ENCODE measurements at places on chromosomes 6 and 20. TPM values are rescaled to one million over a fixed set of nuclear protein-coding genes. Genes with fewer than 3 reads are reported as not detected.

- DNase-seq: no peak
Measured at GRCh38 chr6:136113736-136114173, 136.4 kb downstream of the MTFR2 start.

- no peak for DNase-seq
Measured at GRCh38 chr6:32194825-32195651, 2.6 kb upstream of the GPSM3 start.

DNA sequence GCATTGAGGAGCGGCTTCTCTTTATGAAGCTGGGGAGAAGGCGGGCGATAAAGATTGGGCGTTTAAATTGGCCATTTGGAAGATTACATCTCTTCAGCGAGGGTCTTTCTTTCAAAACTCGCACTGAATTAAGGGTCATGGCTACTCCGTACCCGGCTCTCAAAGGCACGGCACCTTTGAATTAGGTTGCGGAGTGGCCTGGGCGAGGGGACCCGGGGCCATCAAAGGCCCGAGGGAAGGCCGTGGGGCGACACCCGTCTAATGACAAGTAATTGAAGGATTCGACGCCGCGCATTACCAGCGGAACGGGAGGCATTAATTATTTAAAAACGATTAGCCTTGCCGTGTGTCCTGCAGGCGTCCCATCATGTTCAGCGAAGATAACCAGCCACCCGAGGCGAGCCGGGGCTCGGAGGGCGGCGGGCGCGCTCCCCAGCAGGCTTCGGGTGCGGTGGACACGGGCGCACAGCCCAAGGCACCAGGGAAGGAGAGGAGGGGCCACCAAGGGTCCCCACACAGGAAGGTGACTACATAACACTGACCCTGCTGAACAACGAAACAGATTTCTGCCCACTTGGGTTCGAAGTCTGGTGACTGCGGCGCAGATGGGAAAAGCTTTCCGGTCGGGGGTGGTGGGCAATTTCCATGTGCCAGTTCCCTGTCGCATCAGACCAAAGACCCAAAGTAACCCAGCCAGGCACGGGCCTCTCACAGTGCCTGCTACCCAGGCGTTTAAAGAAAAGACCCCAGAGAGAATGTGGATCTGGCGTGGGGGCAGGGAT is 7.4 kb downstream of the FOXA2 start:
- DNase-seq: no peak

GRCh38 chr6:12785921-12786320 is 69.4 kb downstream of the PHACTR1 start:
- DNase-seq: no peak

- no peak for DNase-seq
Measured at GRCh38 chr6:88910922-88911778, 52.3 kb downstream of the RNGTT start.

DNA sequence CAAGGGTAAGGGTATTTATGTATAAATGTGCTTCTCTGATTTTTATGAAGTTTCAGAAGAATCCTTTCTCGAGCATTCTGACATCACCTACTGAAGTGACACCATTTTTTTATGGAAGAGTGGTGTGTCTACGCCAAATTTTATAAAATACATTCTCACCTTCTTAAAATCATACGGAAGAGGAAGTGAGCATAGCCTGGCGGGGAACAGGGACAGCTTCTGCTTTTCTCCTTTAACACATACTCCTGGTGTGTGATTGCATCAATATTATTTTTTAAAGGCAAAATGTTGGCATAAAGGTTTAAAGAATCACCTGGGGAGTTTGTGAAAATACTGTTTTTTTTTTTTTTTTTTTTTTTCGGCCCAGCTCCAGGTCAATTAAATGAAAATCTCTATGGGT is 733.6 kb upstream of the MAN1A1 start:
- no peak for DNase-seq

GRCh38 chr6:25006565-25007001 is 70.8 kb upstream of the RIPOR2 start:
- no peak for DNase-seq

DNA sequence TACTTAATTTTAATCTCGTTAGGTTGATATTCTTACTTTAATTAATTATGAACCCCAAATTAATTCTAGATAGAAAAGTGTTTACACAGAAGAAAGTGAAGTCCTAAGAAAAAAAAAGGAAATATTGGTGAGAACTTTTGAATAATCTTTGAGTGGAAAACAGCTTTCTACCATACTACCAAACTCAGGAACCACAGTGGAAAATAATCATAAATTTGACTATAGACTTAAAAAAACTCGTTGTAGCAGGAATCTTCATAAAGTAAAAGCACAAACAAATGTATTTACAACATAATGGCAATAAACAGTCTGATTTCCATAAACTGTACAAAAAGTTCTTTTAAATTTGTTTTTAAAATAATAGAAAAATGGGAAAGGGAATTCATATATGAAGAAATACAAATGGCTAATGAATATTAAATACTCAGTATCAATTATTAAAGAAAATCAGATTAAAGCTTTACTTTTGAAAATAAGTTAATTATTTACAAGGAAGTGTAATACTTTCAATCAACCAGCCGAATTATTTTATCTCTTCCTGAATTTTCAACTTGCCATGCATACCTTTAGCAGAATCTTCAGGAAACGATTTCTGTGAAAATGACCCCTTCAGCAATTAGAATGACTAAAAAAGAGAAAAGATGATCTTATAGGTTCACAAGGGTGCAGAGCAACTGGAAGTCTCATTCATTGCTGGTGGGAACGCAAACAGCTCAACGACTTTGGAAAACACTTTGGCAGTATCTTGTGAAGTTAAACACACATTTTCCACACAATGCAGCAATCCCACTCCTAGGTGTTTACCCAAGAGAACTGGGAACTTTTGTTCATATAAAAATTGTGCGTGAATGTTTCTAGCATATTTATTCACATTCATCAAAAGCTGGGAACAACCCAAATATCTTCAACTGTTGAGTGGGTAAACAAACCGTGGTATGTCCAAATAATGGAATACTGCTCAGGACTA is 38.5 kb upstream of the BMP6 start:
- no peak for DNase-seq

GRCh38 chr20:60063048-60063451 is 104.8 kb downstream of the CDH26 start:
- no peak for DNase-seq

- DNase-seq: no peak
Measured at GRCh38 chr6:112235956-112236355, 18.4 kb downstream of the LAMA4 start.

- DNase-seq: no peak
Measured at GRCh38 chr6:124769811-124770544, 192.3 kb upstream of the RNF217 start.

GRCh38 chr20:23856736-23857135 is 22.8 kb downstream of the CST5 start:
- no peak for DNase-seq

DNA sequence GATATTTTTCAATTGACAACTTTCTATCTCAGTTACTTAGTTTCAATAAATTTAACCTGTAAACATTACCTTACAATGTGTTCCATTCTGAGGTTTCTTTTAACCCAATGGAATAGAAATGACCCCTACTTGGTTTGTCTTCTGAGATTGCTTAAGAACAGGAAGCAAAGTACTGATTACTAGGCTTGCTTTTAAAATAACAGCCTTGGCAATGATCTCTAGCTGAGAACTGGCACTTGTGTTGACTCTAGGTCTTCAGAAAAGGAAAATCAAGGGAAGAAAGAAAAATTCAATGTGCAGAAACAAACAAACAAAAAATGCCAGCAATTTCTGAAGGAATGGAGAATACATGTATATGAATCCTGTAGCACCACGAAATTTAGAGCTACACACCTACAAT is 66.1 kb downstream of the SYNE1 start:
- no peak for DNase-seq

DNA sequence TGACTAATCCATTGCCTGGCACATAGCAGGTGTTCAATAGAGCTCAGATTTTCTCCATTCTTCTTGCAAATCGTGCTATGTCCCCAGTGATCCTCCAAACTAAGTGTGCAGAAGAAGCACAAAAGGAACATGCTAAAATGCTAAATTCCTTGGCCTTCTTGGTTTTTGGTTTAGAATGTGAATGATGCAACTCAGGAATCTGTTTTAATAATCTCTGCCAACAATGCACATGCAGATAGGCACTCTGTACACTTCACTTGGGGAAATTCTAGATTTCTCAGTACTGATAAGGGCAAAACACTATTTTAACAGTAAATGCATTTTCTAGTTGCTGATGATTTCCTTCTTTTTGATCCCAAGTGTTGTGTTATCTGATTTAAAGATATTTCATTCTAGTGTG is 35.2 kb downstream of the SLC22A1 start:
- no peak for DNase-seq

DNA sequence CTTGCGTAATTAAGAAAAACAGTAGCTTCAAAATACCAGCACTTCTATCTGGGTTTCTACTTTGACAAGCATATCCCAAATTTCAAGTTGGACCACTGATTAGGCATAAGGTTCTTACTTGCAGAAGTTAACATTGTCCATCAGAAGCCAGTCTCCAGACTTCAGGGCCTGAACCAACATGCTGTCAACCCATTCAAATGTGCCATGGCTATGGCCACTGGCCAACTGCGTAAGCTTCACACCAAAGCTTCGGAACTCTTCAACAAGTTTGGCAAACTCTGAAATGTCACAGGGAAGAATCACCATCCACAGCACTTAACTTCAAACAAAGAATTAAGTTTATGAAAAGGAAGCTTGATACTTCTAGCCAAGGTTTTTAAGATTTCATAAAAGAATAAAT is 78.0 kb upstream of the LYRM2 start:
- no peak for DNase-seq

GRCh38 chr6:3453413-3454272 is 3.2 kb downstream of the SLC22A23 start:
- no peak for DNase-seq

DNA sequence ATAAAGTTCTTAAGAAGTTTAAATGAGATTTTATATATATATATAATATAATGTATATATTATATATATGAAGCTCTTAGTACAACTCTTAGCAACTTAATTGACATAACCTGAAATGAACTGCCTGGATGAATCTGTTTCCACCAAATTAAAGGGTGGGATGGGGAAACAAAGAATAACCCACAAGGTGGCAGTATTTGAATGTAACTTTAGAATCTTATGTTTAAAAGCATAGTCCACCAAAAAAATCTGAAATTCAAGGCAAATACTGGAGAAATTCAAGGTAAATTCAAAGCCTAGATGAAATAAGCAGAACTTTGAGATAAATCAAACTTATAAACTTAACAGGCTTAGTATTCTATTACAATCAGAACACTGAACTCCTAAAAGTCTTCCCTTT is 4.4 kb upstream of the IBTK start:
- no peak for DNase-seq

GRCh38 chr6:100622907-100623692 is 158.4 kb upstream of the SIM1 start:
- no peak for DNase-seq

GRCh38 chr6:36964349-36964748 is 9.8 kb downstream of the PI16 start:
- no peak for DNase-seq

- DNase-seq: no peak
Measured at GRCh38 chr6:8860671-8861070, 425.3 kb upstream of the SLC35B3 start.

DNA sequence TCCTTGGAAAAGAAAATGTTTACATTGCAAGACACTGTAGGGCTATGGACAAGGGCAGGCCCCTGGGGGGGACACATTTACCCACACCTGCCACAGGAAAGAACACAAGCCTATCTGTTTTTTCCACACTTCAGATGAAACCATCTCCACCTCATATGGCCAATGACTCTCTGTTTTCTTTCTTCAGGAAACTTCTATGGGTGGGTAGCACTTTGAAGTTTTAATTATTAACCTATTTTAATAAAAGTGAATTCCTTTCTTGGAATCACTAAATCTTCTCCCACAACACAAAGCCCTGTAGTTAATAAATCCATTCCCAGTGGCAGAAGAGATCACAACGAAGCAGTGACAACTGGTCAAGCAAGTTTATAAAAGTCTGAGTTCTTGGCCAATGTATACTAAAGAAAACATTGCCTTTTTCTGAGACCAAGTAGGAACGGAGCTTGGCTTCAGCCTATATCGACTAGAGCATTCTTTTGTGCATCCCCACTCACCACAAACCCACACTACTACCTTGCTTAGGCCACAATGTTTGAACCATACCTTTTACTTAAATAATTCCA is 125.1 kb upstream of the CARMIL1 start:
- DNase-seq: no peak

GRCh38 chr20:45752746-45753145 is 30.6 kb downstream of the SPINT4 start:
- DNase-seq: no peak

GRCh38 chr6:39925191-39925930 is 8.9 kb downstream of the MOCS1 start:
- DNase-seq: no peak

DNA sequence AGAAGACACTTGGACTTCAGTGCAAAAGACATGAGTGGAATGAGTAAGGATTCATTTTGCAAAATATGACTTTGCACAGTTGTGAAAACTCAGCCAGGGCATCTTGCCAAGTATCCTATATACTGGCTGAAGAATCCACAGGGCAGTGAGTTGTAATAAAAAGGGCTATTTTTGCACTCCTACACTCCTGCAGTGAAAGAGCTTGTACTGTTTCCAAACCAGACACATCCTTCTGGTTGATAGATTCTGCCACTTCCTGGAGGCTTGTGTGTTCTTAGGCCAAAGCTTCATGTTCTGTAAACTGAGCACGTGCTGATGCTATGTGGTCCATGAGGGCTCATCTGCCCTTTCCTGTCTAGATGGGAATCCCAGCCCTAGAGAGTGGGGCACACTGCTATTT is 34.9 kb downstream of the GMPR start:
- DNase-seq: no peak

- DNase-seq: no peak
Measured at GRCh38 chr6:157813750-157814455, 9.1 kb upstream of the SNX9 start.

DNA sequence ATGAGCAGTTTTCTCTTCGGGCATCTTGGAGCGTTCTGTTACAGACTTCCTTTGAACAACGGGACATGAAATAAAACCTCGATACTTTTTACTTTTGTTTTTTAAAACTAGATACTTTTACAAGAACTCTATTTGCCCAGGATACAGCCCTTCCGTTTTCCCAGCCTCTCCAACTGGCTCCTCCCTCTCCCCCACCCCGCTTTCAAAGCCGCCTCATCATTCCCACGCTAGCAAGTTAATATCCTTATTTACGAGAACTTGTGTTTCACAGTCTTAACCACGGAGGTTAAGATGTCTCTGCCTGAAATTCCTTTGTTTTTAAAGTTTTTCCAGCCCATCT is 241 bp upstream of the CFAP206 start:
- no peak for DNase-seq

- DNase-seq: no peak
Measured at GRCh38 chr20:35515949-35516645, 13.4 kb downstream of the C20orf173 start.

- no peak for DNase-seq
Measured at GRCh38 chr20:7975851-7976414, 35.7 kb upstream of the HAO1 start.

GRCh38 chr6:111789598-111789997 is 83.7 kb downstream of the FYN start:
- DNase-seq: no peak

Gene HLA-DQB1
- total RNA-seq: 1.6 TPM

Gene MROH8
- 1.4 TPM for total RNA-seq

Gene UBR2
- total RNA-seq: 26.1 TPM

Gene ARMH2
- total RNA-seq: not detected

Gene GINS1
- total RNA-seq: 1.1 TPM

Gene SAMD3
- 3.3 TPM for total RNA-seq

Gene TJAP1
- 14.0 TPM for total RNA-seq

Gene ZC2HC1B
- not detected for total RNA-seq

Measured in omental fat pad (tissue), 4 donors.